ENCODE measurements at places on chromosomes 7 and 10.
A peak's percentile ranks its signal among the peaks of the same experiment; 100 is the strongest.

- DNase-seq, result no peak
Observed at GRCh38 chr10:111338805-111339204, 262.0 kb downstream of the ADRA2A start.

DNA sequence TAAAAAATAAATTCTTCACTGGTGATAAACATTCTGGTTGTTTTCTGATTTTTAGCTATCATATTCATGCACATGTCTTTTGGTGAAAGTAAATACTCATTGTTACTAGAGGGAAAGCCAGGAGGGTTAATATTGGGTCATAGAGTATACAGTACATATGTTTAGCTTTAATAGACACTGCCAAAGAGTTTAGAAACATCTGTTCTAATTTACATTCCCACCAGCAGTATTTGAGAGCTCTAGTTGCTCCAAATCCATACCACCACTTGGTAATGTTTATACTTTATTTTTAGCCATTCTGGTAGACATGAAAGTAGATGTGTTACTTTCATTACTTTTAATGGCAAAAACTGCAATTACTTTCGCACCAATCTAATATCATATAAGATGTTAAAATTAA lies 108.8 kb downstream of the MKX start:
- DNase-seq, result no peak

DNA sequence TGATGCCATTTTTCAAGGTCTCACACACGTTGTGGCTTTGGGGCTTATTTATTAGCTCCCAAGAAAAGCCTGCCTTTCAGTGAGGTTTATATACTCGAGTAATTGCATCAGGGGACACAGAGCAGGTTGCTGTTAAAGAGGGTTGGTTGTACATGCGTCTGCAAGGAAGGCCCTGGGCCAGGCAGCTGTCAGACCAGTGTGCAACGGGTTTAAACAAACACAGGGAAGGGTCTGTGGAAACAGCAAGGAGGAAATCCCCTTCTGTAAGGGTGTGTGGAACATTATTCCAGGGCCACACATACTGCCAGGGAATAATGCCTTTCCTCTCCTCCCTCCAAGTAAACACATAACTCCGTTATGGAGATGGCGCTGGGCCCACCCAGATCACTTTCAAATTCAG lies 1.7 kb upstream of the CHST15 start:
- DNase-seq, result no peak

GRCh38 chr7:29278337-29279069 lies 83.9 kb downstream of the CHN2 start:
- DNase-seq, result no peak

DNA sequence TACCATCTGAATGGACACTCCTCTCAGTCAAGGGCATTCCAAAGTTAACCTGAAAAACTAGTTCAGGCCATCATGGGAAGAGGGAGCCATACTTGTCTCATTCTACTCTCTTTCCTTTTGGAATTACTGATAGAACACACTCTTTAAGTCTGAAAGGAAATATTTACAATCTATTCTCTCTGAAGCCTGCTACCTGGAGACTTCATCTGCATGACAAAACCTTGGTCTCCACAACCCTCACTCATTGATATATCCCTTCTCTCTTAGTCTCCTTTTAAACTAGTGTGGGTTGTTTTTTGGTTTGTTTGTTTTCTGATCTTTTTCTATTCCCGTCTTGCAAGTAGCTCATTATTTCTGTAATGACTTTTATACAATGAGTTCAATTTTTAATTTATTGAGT lies 169.5 kb downstream of the C1GALT1 start:
- DNase-seq, result no peak

GRCh38 chr7:4072161-4072925 lies 609.8 kb upstream of the FOXK1 start:
- DNase-seq, result no peak

DNA sequence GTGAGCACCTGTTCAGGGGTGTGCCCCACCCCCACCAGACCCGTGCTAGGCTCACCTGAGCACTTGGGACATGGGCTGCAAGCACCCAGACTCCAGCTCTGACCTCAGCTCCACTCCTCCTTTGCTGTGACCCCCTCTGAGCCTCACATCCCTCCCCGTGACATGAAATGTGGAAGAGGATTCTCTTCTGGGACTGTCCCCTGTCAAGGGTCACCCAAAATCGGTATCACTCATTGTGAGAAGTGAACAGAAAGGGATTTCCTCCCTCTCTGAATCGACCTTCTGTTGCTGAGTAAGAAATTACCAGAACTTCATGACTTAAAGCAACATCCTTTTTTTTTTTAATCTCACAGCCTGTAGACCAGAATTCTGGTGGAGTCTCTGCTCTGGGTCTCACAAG lies 6.2 kb upstream of the CHST15 start:
- DNase-seq, result no peak

- DNase-seq, result peak; percentile 65
Observed at GRCh38 chr7:44638611-44639557, 32.5 kb downstream of the OGDH start.

DNA sequence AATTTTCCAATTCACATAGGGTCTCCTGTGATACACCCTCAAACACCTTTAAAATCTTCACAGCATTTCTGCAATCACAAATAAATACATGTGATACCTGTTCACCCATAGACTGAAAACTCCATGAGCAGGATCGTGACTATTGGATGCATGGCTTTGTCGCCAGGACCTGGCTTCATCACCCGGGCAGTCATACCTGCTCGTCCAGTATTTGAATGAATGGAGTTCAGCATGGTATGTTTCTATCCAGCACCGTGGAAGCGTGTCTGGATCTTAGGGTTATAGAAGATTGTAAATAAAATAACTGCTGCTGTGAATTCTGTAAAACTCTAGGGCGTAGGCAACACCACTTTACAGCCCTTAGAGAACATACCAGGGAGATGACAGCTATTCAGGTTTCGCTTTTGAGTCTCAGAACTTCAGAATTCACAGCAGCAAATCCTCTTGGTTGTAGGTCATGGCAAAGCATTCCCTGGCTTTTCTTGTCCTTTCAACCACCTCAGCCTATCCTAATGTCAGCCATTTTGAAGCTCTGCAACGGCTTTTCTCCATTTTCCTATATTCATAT lies 47.4 kb upstream of the USP6NL start:
- no peak for DNase-seq

GRCh38 chr7:152902054-152902453 lies 142.5 kb downstream of the ACTR3B start:
- no peak for DNase-seq

DNA sequence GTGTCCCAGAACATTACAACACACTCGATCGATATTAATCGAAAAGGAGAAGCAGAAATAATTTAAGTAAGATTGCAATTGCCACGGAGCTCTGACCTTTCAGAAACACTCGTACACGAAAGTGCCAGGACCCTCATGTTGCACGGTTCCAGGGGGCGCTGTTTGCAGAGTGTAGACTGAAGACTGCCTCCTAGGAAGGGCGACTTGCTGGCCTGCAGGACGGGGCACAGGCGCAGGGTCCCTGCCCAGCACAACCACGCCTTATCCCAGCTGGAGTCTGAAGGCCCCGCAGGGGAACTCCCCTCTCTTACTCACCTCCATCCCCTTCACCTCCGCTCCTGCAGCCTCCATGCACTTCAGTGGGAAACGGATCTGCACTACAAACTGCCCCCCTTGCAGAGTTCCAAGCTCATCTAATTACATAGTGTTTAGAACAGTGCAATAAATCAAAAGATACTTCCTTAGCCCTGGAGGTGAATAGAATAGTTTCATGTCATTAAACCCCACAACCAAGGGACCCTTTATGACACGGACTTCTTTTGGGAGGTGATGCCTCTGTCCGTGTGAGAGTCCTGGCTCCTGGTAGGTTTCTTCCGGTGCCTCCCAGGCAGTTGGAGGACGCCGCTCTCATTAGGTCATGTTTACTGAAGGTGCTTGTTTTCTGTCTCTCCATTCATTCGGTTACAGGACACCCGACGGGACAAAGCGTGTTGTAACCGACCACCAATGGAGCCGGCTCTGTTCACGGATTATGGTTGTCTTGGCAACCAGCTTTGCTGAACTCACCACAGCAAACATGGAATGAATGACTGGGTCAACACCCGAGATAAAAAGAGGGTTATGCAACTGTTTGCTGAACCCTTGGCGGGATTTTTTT lies 262.2 kb downstream of the BAMBI start:
- no peak for DNase-seq

DNA sequence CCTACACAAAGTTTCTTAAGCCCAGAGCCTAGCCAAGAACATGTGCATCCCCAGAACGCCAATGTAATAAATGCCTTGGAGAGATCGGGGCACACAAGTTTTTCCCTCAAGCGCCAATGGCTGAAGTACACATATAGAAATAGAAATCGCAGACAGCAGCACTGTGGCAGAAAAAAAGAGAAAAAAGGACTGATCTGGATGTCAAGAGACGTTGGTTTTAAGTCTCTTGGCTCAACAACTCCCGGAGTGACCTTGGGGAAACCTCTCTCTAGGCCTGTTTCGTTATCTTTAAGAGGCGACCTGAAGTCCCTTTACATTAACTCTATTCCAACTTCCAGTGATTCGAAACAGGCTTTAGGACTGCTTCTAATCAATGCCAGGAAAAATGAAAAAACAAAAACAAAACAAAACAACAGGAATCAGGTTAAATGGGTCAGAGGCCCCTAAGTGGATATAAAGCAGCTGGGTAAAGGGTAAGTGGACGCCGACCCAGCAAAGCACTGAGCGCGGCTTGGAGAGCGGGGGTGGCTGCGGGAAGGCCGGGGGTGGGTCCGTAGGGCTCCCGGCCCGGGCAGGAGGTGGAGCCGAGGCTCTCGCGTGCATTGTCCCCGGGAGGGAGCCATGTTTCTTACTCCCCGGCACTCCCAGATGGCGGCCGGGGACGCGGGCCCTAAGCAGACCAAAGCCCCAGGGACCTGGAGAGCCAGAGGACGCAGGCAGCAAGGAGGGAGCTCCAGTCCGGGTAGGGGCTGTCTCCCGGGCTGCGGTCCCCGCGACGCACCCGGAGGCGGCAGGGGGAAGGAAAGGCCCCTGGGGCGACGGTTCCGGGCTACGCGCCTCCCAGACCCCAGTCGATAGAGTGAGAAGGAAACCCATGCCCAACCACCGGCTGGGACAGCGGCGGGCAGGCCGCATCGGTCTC lies 757 bp downstream of the EIF3A start:
- DNase-seq, result peak; percentile 11

DNA sequence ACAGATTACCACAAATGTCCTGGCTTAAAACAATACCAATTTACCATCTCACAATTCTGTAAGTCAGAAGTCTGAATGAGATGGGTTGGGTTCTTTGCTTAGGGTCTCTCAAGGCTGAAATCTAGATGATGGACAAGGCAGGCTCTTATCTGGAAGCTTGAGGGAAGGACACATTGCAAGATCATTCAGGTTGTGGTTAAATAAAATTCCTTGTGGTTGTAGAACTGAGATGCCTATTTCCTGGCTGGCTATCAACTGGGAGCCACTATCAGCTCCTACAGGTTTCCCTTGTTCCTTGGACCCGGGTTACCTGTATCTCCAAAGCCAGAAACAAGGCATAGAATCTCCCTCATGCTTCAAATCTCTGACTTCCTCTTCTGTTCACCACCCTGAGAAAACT lies 148.4 kb downstream of the MDFIC start:
- DNase-seq, result no peak

- DNase-seq, result no peak
Observed at GRCh38 chr7:14639801-14640200, 262.8 kb downstream of the DGKB start.

All from activated CD8-positive, alpha-beta memory T cell treated with anti-CD3 and anti-CD28 coated beads for 1 hour (primary cell).